Activated CD4-positive, alpha-beta T cell treated with anti-CD3 and anti-CD28 coated beads, Interleukin-2, amount 10 ng/mL, durations not matched to agents 24 days and 14 days (primary cell): ENCODE measurements at places on chromosomes 2 and 18.
A peak's percentile ranks its signal among the peaks of the same experiment; 100 is the strongest.

DNA sequence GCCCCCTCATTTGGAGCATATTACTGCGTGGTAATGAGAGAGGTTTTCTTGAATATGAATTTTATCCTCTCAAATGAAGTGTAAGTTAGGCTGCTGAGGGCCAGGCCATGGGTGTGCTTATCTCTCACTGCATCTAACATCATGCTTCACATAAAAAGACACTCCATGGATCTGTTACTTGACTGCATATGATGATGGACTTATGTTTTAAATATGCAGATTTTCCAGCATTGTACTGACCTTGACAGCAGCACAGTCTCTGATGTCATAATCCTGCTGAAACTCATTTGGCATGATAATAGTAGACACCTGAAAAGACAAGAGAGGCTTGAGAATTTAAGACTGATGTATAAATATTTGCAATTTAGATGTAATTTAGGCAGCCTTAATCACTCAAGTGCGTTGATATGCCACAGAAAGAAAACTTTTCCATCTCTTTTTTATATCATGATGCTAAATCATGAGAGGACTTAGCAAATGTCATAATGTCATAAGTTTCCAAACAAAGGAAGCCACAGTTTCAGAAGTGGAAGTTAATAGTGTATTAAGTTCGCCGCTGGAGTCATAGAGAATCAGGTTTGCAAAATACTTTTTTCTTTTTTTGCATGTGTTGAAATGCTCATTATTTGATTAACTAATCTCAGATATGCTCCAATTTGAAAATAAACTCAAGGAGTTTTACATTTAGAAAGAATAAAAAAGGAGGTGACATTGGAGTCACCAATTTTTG is 62.7 kb upstream of the CD302 start:
- DNase-seq = no peak

- DNase-seq = no peak
Measured at GRCh38 chr2:127453392-127454171, 35.4 kb downstream of the PROC start.

GRCh38 chr2:210224941-210225672 is at the start of gene ACADL:
Gene ACADL (minus strand): TSS chr2:210225447. CDS start chr2:210225263, 184 bp downstream.
- peak; percentile 61 for DNase-seq

- DNase-seq = no peak
Measured at GRCh38 chr2:61529944-61530735, 8.0 kb downstream of the XPO1 start.

- no peak for DNase-seq
Measured at GRCh38 chr2:145374165-145374564, 854.2 kb upstream of the ZEB2 start.

DNA sequence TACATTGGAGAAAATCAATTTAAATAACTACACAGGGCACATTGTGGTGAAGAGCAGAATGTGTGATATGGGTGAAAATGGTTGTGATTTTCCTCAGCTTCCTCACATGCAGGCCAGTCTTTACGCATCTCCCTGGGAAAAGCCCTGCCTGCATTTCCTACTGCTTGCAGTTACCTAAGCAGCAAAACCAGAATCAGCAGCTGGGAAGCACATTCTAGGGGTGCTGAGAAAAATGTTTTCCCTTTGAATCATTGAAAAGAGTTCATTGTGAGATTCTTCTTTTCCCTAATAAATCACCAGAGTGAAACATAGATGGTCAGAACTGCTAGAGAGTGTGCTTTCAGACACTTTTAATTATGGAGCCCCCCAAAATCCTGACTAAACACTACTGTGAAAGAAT is 656.0 kb downstream of the TDRD15 start:
- DNase-seq = no peak

DNA sequence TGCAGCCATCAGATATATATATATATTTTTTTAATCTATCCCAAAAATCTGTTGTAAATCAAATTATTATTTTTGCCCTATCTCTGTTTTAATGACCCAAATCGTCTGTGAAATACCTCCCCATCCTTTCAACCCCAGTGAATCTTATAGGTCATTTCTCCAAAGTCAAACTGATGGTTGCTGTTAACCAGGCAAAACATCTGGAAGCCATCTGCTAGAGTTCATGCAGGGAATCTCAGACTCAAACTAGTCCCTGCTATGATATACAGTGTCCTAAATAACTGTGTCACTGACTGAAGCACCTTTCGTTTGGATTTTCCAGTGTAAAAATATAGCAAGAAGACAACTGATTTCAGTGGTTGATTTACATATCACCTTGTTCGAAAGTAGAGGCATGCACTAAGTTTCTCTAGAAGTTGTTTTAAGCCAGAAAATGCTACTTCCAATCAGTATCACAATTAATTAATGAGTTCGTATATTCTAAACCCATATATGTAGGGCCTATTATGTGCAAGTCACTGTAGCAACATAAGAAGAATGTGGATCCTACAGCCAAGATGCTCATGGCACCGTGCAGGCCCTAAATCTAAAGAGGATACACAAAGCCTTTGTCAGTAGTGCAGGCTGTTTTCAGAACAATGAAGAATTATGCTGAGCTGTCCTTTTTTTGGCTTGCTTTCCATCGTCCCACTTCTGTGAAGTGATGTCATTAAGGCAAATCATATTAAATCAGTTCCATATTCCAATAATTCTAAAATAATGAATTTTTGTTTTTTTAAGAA is 566.0 kb downstream of the STK39 start:
- no peak for DNase-seq

- no peak for DNase-seq
Measured at GRCh38 chr18:58858591-58859468, 5.8 kb upstream of the ZNF532 start.

GRCh38 chr2:46308081-46308480 is 10.9 kb downstream of the EPAS1 start:
- no peak for DNase-seq

- DNase-seq = no peak
Measured at GRCh38 chr2:235083822-235084221, 132.0 kb downstream of the SH3BP4 start.

DNA sequence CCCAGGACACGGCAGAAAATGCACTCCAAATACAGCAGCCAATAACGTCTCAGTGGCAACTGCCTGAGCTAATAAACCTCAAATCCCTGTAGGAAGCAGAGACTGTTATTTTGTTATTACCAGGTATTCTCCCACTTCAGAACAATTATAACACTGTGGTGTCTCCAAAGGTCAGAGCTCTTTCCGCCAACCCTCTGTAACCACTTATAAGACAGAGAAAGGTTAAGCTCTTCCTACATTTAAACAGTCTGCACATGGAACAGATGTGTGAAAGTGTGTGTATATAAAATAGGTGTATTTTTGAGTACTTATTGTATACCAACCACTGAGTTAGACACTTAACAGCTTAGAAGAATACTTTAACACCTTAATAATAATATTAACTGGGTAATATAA is 64.1 kb downstream of the FBXO15 start:
- DNase-seq = no peak

DNA sequence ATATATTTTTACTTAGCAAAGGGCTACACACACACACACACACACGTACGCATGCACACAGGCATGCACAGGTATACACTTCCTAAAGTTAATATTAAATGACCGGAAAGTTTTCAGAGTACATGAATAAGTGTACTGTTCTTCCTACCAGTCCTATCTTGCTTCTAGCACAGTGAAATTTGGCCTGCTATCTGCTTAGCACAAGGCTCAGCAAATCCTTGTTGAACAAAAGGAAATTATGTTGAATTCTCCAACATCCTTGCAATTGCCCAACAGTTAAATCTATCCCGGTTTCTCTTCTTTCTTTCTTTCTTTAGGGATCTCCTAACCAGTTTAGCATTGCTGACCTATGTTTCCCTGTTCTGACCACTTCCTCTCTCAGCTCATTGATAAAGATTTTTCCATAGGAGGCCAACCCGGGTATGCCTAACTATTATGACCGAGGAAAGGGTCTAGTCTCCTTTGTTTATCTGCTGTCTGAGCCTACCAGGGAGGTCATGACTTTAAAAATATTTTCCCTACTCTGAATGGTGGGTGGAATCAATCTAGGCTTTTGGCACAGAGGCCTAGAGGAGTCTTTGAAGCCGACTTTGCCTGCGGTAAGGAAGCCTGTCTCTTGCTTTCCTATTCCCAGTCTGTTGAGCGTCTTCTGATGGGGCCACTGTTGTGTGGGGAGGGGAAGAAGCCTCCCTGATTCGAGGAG is 400.7 kb downstream of the HRH4 start:
- DNase-seq = no peak

- peak; percentile 40 for DNase-seq
Measured at GRCh38 chr2:208545403-208546042, 138.9 kb downstream of the PTH2R start.

- no peak for DNase-seq
Measured at GRCh38 chr18:38496222-38496793, 930.7 kb upstream of the CELF4 start.

DNA sequence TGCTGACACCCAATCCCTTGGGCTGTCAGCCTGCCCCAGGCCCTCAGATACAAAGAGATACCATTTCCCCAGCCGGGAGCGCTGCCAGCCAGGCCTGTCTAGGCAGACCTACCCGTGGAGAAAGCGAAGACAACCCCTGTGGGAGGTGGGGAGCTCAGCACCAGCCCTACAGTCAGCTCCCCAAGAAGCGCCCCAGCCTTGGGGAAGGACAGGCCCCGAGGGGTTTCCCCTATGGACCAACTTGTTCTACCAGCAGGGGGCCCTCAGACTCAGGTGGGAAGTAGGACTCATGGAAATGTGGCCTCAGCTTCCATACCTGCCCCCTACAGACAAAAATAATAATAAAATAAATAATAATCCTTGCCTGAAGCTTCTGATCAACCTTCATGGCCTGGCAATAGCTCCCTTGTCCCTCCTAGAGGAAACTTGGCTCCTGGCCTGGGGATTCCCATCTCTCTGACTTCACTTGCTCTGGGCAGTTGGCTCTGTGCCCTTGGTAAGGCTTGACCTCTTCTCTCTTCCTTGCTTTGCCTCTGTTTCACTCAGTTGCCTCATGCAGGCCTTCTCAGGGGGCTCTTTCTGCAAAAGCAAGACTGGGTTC is 7.0 kb downstream of the SLC35F6 start:
- DNase-seq = peak; percentile 67

- DNase-seq = no peak
Measured at GRCh38 chr18:75418293-75419005, 9.1 kb downstream of the SMIM21 start.

GRCh38 chr18:12776821-12777471 is 74.1 kb downstream of the PSMG2 start:
- no peak for DNase-seq

DNA sequence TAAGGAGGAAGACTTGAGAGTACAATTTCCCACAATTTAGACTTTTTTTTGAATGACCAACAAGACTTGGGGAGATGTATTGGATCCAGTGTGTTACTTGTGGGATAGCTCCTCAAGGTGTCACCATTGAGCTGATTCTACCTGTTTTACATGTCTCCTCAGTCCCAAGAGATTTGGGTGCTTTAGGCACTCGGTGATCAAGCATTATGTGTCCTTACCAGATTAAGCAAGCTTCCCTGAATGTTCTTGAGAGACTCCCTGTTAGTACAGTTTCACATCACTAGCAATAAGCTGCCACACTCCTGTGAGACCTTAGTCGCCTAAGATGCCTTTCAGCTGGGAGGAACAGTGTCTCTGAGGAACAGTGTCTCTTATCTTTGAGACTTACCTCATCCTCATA is 384.3 kb upstream of the SYT4 start:
- DNase-seq = no peak

GRCh38 chr2:60710707-60711106 is 45.4 kb upstream of the PAPOLG start:
- DNase-seq = no peak

GRCh38 chr2:237731663-237732062 is 66.9 kb upstream of the RBM44 start:
- DNase-seq = no peak

GRCh38 chr2:164039270-164039669 is 303.5 kb upstream of the FIGN start:
- DNase-seq = no peak

- DNase-seq = no peak
Measured at GRCh38 chr2:55092439-55092838, 42.2 kb upstream of the RTN4 start.

- no peak for DNase-seq
Measured at GRCh38 chr2:29509397-29509796, 394.2 kb downstream of the CLIP4 start.

- no peak for DNase-seq
Measured at GRCh38 chr2:97936199-97936598, 59.5 kb downstream of the TMEM131 start.

- no peak for DNase-seq
Measured at GRCh38 chr2:20633794-20634506, 16.9 kb downstream of the HS1BP3 start.

DNA sequence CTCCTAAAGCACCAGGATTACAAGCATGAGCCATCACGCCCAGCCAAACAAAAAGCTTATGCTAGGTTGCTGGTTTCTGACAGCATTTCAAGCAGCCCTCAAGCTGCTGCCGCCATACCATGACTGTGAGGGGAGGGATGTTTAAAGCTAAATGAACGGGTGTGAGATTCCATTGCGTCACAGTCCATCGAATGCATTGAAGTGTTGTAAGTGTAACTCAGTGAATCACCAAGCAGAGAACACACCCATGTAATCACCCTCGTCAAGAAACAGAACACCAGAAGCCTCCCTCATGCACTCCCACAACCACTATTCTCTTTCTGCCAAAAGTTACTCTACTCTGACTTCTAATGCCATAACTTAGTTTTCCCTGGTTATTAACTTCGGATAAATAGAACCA is 32.8 kb upstream of the MC5R start:
- DNase-seq = no peak

DNA sequence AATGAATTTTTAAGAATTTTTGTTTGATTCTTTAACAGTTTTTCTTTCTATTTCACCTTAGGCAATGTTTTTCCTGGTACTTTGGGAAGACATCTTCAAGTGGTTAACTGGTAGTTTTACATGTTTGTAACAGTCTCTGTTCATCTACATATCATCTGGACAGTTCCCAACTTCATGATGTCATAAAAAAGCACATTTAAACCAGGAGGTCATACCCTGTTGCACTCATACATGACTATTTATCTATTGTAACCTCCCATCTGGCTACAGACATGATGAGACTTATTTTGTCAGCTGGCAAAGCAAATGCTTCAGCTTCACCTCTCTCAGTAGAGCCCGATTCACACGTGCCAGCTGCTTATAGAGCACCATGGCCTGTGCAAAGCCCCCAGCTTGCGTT is 99.8 kb upstream of the YPEL5 start:
- no peak for DNase-seq

DNA sequence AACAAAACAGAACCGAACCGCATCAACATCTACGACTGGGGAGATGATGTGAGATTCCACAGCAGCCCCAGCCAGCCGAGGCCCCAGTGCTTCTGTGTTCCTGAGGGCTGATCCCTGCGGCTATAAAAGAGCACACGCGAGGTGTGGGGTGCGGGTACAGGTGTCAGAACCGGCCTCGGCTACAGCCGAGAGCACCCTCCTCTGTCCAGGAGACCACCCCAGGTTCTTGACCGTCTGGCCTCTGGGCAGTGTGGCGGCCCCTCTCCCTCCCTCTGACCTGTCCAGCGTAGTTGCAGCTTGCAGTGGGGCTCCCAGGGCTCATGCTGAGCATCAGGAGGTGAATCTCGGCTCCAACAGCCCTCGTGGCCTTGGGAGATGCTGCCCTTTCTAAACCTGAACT is 23.7 kb downstream of the RTP5 start:
- no peak for DNase-seq
